Tongue (tissue), 3 donors: ENCODE measurements at places on chromosomes 1 and 21. TPM values are rescaled to one million over a fixed set of nuclear protein-coding genes. Genes with fewer than 3 reads are reported as not detected.
A peak's percentile ranks its signal among the peaks of the same experiment; 100 is the strongest.

The C1orf210 gene
- 1.0 TPM for total RNA-seq

The RAB4A gene
- 46.7 TPM for total RNA-seq

The TEX38 gene
- total RNA-seq: not detected

The CFAP74 gene
- total RNA-seq: 0.62 TPM

The CD101 gene
- total RNA-seq: 3.0 TPM

The YOD1 gene
- 14.2 TPM for total RNA-seq

- no peak for DNase-seq
Observed at GRCh38 chr1:31911994-31912780, 26.0 kb downstream of the PTP4A2 start.

- DNase-seq: no peak
Observed at GRCh38 chr21:31801551-31802219, 69.8 kb upstream of the SCAF4 start.

DNA sequence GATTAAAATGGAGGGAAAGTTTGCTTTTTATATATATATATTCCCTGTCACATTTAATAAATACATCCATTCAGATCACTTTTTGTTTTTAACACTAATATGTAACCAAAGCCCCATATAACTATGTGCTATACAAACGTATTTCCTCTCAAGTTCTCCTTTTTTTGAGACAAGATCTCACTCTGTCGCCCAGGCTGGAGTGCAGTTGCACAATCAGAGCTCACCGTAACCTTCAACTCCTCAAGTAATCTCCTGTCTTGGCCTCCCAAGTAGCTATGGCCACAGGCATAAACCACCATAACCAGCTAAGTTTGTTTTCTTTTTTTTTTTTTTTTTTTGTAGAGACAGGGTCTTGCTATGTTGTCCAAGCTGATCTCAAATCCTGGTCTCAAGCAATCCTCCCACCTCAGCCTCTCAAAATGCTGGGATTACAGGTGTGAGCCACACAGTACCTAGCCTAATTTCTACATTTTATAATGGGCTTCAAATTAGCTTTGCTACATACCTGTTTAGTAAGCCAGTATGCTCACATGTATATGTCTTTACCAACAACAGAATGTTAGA, 120.0 kb downstream of the TGFBR3 start:
- no peak for DNase-seq

GRCh38 chr1:19044975-19045831, 88.7 kb upstream of the IFFO2 start:
- DNase-seq: no peak

GRCh38 chr1:95179205-95179986, 54.6 kb upstream of the RWDD3 start:
- DNase-seq: peak; percentile 19

GRCh38 chr21:32422064-32422463, 9.6 kb downstream of the EVA1C start:
- DNase-seq: no peak

GRCh38 chr1:75937034-75937433, 4.8 kb upstream of the ASB17 start:
- no peak for DNase-seq

DNA sequence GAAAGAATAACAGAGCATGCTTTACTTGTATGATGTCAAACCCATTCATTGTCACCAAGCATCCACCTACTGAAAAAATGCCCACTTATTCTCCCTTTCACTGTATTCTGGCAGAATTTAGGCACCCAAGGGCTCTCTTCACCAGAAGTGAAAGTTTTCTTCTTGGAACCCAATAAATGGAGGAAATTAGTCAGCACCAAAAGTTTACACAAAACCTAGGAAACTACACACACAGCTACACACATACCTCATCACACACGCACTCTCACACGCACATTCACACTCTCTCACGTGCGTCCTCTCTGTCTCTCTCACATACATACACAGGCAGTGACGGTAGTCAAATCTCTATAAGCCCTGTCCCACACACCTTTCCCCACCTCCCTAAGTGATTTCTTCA, 37.6 kb downstream of the MCOLN2 start:
- DNase-seq: no peak

DNA sequence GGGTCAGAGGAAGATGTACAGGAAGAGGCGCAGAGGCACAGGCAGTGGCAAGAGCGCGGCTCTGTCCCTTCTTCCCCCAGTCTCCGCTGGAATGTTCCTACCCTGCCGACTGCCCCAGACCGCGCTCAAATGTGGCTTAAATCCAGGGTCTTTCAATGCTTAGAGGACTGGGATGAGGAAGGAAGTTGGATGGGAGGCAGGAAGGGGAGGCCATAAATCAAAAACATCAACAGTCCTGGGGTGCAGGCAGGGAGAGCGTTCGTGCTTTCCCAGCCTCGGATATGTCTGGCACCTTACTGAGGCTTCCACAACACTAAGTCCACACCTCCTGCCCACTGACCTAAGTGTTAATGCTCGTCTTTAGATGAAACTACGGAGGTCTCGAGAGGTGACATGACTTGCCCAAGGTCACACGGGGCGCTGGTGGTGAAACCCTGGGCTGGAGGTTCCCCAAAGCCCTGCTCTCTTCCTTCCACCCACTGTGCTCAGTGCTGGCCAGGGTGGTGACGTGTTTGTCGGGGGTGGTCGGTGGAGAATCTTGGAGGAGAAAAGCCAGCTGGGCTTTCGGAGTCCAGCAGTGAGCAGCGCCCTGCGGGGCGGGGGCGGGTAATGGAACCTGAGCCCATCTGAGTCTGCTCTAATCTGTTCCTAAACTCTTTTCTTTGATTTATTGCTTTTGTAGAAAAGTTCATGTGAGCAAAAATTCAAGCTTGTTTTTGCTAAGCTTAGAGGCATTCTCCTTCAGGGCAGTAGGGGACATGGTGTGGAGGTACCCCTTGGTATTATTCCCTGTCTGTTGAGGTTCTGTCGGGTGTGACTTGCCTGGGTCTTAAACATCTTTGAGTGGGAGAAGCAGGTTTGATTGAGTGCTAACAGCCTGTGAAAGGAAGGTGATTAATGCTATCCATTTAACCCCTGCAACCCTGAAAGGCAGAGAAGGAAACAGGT, 708 bp downstream of the CDA start:
- DNase-seq: peak; percentile 27
